Amniotic epithelial cell (primary cell): ENCODE measurements at places on chromosomes 12 and 14.

GRCh38 chr14:37968664-37969240 lies 239.0 kb upstream of the SSTR1 start:
- no peak for DNase-seq

DNA sequence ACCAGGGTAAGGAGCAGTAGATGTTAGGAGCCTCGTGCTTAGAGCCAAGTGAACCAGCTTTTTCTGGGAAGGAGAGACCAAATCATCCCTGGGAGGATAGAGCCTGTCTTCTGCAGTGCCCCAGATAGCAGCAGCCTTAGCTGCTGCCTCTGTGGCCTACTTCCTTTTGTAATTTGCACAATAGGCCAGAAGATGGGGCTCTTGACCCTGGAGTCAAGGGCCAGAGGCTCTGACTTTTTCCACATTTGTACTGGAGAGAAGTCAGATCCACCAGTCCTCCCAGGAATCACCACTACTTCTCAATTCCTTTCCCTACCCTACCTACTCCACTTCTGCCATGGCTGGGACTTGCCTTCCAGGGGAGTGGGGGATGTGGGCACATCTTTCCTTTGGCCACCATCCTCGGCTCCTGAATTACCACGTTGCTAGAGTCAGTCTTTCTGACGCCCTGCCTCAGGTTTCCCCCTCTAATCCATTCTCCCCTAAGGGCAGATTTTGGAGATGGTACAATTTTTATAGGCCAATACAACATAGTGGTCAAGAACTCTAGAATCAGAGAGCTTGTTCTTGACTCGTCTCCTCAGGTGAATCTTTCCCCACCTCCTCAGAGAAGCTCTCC lies 3.3 kb upstream of the SLC4A8 start:
- DNase-seq: peak; percentile 67

- DNase-seq: no peak
Observed at GRCh38 chr14:82410064-82410463, 876.4 kb upstream of the SEL1L start.

DNA sequence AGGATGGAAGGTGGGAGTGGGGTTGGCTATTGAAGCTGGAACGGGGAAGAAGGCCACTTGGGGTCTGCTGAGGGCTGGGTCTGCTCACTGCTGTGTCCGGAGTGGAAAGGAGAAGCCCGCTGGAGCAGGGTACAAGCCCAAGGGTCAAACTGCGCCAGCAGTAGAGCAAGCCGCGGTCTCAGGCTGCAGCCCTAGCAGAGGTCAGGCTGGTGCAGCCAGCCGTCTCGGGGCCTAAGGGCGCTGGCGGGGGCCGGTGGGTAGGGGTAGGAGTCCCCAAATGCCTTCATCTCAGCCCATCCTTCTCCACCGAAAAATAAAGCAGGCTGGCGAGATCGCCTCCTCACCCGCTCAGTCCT lies 718 bp upstream of the JDP2 start:
- no peak for DNase-seq

DNA sequence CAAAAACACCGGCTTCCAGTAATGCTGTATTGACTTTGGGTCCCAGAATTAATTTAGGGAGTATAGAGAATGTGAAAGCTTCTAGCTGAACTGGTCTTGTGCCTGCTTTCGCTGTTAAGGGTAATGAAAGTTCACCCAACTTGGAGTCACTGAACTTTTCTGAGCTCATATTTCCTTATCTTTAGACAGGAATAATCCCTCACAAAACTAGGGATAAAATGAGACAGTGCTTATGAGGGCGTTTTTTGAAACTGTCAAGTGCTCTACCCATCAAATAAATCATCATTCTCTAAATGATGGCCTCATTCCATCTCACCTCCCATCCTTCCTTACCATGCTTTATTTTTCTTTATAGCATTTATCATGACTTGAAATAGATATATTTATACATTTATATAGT lies 74.7 kb downstream of the RFX4 start:
- no peak for DNase-seq
